Ascending aorta (tissue), 2 donors: ENCODE measurements at places on chromosomes 7 and 10. TPM values are rescaled to one million over a fixed set of nuclear protein-coding genes. Genes with fewer than 3 reads are reported as not detected.

MXI1 gene
- 95.0 TPM for total RNA-seq

CUL1 gene
- total RNA-seq, result 16.3 TPM

PVRIG gene
- total RNA-seq, result 27.8 TPM

ZNF467 gene
- 42.3 TPM for total RNA-seq

FEZF1 gene
- not detected for total RNA-seq

- no peaks in the 10 kb centered on the region for H3K27me3 ChIP-seq
- no peak overlapping the region for H3K27ac ChIP-seq
- H3K36me3 ChIP-seq, result no peaks in the 10 kb centered on the region
- DNase-seq, result no peak
- H3K4me3 ChIP-seq, result no peak overlapping the region
Observed at GRCh38 chr10:100100651-100101184, 19.0 kb upstream of the CPN1 start.

GRCh38 chr7:82567841-82568240 is 124.3 kb upstream of the CACNA2D1 start:
- H3K27me3 ChIP-seq, result no peaks in the 10 kb centered on the region
- no peaks in the 10 kb centered on the region for H3K4me1 ChIP-seq
- H3K36me3 ChIP-seq, result no peaks in the 10 kb centered on the region
- no peak overlapping the region for H3K4me3 ChIP-seq
- no peak for DNase-seq

DNA sequence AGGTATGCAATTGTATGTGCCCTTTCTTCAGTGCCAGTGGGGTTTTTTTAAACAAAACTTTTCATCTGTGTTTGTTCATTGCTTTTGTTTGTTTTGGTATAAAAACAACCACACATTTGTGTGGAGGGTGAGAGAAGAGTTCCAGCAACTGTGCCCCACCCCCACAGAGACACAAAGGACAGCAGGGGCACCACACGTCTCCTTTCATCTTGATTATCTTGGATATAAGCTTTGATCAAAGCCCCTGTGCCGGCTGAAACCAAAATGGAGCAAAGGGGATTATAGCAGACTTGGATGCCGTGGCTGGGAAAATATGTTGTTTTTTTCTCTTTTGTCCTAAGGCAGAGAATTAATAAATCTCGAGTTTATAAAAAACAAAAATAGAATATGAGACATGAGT is 111.8 kb upstream of the RSU1 start:
- no peaks in the 10 kb centered on the region for H3K27me3 ChIP-seq
- H3K4me1 ChIP-seq, result no peaks in the 10 kb centered on the region
- no peak for DNase-seq
- H3K27ac ChIP-seq, result no peak overlapping the region

DNA sequence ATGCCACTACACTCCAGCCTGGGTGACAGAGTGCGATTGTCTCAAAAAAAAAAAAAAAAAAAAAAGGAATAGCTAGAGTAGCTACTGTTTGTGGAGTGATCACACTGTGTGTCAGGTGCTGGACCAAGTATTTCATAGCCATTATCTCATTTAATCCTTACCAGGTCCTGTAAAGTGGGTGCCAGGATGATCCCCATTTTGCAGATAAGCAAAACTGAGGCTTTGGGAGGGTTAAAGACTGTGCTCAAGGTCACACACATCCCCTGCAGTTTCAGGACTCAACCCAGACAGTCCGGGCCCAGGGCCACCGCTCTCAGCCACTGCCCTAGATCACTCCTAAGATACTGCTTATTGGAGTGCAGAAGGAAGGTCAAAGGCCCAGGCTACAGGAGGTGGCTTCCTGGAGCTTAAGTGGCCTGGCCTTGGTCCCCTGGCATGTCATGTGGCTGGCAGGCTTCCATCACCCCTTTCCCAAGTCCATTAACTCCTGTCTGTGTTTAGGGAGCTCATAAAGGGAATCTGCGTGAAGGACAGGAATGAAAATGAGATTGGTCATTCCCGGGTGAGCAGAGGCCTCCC is 12.4 kb upstream of the WBP1L start:
- H3K4me3 ChIP-seq, result no peak overlapping the region
- no peak for DNase-seq
- peaks cover 5% of the 10 kb centered on the region for H3K36me3 ChIP-seq
- H3K4me1 ChIP-seq, result peaks cover 7% of the 10 kb centered on the region
- no peaks in the 10 kb centered on the region for H3K27me3 ChIP-seq

DNA sequence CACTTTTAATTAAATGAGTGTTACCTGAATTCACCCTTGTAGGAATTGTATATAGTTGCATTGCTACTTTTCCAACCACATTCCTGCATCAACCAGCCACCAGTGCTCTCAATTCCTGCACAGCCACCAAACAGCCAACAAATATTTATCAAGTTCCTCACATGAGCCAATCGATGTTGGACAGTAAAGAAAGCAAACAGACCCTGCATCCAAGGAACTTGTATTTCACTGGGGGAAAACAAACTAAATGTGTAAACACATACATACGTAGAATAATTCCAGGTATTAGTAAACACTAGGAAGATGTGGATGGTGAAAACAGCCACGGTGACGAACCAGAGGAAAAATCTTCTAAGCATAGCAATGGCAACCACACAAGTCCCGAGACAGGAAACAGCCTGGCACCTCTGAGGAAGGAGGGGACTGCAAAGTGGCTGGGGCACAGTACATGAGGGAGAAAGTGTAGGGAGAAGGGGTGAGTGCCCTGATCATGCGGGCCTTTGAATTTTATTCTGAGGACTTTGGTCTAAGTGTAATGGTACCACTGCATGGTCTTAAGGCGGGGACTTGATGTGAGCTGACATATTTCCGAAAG is 111.2 kb downstream of the XRCC2 start:
- no peak overlapping the region for H3K27ac ChIP-seq
- H3K4me3 ChIP-seq, result no peak overlapping the region
- H3K4me1 ChIP-seq, result no peaks in the 10 kb centered on the region
- no peak for DNase-seq
- no peaks in the 10 kb centered on the region for H3K36me3 ChIP-seq

DNA sequence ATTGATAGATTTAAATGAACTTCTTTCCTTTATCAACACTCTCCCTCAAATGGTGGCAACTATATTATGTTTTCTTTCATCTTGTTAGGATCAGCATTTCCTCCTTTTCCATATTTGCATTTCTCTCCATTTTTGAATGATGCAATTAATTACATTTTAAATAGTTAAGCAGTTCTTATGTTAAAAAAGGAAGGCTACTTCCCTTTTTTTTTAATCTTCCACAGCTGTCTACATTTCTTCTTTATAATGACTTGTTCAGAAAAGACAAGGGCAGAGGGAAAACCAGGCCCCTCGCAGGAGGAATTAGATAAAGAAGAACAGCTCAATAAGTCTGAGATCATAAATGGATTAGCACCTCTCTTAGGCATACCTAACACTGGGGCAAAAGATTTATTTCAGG is 208.9 kb downstream of the ARL4A start:
- no peak overlapping the region for H3K4me3 ChIP-seq
- DNase-seq, result no peak
- no peak overlapping the region for H3K27ac ChIP-seq
- no peaks in the 10 kb centered on the region for H3K4me1 ChIP-seq
- no peaks in the 10 kb centered on the region for H3K36me3 ChIP-seq

DNA sequence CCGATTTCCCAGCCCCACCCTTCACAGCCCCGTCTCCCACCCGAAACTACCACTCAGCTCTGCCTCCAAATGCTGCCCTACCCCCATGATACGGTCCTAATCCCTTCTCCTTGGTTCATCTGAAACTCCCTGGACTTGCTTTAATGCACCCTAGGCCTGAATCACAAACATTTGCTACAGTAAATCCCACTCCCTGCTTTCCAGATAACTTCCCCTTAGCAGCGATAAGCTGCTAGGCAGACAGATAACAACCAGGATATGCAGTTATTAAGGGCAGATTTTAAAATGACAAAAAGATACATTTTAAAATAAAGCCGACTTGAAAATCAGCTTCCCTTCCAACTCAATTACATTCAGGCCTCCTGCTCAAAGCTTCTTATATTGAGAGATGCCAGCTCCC is 514.7 kb downstream of the GRID1 start:
- no peaks in the 10 kb centered on the region for H3K4me1 ChIP-seq
- no peaks in the 10 kb centered on the region for H3K27me3 ChIP-seq
- DNase-seq, result no peak

- no peaks in the 10 kb centered on the region for H3K4me1 ChIP-seq
- DNase-seq, result no peak
- no peaks in the 10 kb centered on the region for H3K36me3 ChIP-seq
- H3K4me3 ChIP-seq, result no peak overlapping the region
- H3K27ac ChIP-seq, result no peak overlapping the region
Observed at GRCh38 chr7:77202481-77202976, 2.9 kb upstream of the FGL2 start.
